ENCODE measurements at places on chromosomes 3 and 15.
A peak's percentile ranks its signal among the peaks of the same experiment; 100 is the strongest.

- no peak for DNase-seq
Measured at GRCh38 chr15:54605043-54605442, 591.7 kb downstream of the RSL24D1 start.

DNA sequence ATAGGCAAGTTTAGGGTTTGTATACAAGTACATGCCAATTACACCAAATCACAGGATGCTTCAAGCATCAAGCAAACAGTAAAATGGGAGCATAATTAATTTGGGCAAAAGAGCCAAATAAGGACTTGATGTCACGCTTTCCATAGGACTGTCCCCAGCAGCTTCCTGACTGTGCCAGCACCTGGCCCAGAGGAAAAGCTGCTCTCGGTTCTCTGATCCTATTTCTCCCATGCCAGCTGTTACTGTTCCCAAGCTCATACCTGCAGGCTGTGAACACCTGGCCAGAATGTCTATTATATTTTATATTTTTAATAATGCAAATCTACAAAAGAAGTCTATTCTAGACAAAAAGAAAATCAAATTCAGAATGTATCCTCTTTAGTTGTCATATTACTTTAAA lies 12.2 kb downstream of the ZXDC start:
- no peak for DNase-seq

GRCh38 chr3:50515565-50516439 lies 12.4 kb upstream of the CACNA2D2 start:
- no peak for DNase-seq

DNA sequence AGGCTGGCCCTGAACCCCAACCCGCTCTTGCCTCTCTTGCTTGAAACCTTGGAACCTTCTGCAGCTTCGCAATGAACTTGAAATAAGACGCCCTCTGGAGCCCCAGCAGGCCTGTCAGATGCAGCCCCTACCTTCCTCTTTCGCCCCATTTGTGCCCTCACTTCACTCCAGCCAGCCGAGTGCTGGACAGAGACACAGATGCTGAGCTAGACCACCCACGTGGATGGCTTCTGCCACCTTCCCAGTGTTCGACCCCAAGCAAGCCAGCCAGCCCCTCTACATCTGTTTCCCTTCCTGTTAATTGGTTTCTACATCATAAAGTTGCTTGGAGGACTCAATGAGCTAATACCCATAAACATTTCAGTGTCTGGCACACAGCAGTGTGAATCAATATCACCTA lies 23.8 kb upstream of the SNRPA1 start:
- DNase-seq, result no peak

DNA sequence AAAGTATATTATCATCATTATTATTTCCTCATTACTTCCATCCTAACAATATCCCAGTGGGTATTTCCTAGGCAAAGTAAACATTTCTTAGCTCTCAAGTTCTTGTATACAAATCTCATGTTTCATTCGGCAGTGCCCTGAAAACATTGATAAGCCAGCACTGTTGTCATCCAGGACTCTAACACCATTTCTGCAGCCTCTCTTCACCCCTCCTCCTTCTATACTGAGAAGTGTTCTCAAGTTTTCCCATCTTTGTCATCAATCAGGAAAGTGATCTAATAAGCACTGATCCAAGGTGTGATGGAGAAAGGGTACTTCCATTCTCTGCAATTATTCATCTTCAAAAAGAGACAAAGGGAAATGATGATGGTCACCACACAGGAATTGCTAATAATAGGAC lies 168.4 kb upstream of the CCDC54 start:
- no peak for DNase-seq

DNA sequence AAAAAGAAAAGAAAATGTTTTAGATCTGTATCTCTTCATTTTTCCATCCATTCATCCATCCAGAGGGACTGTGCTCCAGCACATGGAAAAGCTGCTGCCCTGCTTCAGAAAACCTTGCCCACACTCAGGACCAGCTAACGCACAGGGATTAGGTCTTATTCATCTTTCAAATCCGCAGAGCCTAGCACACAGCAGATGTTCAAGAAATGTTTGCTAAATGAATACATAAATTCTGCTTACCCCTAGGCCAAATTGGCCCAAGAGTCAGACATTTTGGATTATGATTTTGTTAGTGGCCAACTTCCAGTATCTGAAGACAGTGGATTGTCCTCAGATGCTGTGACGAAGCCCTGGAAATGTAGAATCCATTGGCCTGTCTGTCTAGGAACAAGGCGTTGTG lies 71.4 kb downstream of the GHSR start:
- no peak for DNase-seq

DNA sequence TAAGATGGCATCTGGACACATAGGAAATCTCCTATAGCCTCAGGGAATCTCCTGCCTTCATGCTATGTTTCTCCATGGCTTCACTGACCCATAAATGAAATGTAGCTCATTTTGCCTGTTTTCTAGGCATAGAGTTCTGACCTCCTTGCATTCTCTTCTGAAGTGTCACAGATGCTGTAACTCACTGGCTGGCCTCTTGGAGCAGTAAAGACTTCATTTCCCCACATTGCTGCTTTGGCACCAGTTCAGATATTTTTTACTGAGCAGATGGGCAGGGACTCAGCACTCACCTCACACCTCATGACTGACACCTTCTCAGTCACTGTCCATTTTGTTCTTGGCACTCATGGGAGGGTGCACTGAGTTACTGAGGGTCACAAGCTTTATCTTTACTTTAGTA lies 286.7 kb upstream of the TGFBR2 start:
- DNase-seq, result peak; percentile 34

- DNase-seq, result no peak
Measured at GRCh38 chr3:74268753-74269152, 345.7 kb downstream of the CNTN3 start.

- no peak for DNase-seq
Measured at GRCh38 chr3:190847436-190847835, 15.1 kb downstream of the GMNC start.

DNA sequence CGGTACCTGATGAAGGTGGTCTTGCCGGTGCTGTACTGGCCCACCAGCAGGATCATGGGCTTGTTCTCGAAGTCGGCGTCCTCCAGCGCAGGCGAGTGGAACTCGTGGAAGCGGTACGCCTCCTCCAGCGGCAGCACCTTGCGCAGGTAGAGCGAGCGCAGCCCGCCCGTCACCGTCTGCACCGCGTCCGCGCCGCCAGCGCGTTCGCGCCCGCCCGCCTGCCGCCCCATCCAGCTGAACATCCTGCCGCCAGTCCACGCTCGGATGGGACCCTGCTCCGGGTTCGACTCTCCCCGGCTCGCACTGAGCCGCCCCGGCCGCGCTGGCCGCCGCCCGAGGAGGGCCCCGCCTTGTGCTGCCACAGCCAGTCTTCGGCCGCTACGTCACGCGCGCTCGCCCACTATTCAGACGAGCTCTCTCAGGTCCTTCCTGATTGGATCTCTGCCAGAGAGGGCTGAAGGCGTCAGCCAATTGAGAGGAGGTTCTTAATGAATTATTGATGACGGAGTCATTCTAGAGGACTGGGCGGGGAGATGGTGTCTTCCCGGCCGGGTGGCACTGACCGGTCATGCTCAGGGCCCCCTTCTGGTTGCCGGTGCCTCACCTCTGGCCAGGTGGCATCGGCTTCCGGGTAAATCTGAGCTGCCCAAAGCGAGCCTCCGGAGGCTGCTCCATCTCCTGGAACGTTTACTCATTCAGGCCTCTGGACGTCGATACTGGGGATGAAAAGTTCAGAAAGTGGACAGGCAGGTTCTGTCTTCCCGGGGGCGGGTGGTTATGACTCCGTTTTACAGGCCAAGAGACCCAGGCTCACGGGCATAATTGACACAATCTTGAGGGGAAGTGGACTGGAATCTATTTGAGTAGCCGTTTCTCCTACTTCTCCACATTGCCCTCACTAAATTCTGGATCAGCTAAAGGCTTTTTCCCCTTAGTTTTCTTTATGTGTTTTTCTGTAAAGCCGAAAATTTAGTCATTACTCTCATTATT lies at the start of gene EHD4:
Gene EHD4 (minus strand): TSS at position 305 of the 990 bp plus-strand sequence. CDS start 63 bp downstream, at position 242.
- peak; percentile 93 for DNase-seq

DNA sequence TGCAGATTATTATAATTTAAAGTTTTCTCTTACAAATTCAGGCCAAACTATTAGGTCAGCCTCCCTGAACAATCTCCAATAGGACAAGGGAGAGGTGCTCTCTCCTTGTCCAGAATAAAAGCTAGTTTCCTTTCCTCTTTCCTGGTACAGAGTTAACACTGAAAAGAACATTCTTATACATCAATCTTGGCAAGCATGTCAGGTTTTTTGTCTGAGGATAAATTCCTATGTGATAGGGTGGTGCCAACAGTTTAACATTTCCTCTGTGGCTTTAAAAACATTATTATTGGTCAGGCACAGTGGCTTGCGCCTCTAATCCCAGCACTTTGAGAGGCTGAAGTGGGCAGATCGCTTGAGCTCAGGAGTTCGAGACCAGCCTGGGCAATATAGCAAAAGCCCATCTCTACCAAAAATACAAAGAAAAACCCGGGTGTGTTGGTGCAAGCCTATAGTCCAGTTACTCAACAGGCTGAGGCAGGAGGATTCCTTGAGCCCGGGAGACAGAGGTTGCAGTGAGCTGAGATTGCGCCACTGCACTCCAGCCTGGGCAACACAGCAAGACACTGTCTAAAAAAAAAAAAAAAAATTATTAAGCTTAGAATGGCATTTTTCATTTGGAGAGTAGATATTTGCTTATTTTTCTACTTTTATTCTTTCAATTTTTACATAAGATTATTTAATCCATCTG lies 13.7 kb upstream of the ULK4 start:
- no peak for DNase-seq

GRCh38 chr3:22089284-22089683 lies 338.3 kb upstream of the ZNF385D start:
- DNase-seq, result no peak

DNA sequence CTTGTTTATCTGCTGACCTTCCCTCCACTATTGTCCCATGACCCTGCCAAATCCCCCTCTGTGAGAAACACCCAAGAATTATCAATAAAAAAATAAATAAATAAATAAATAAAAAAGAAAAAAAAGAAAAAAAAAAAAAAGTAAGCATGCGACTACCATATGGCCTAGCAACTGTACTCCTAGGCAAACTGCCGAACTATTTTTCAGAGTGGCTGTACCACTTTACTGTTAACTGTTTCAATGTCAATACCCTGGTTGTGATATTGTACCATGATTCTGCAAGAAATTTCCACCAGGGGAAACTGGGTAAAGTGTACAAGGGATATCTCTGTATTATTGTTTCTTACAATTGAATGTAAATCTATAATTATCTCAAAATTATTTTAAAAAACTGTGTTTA lies 41.3 kb upstream of the MAP4 start:
- no peak for DNase-seq

GRCh38 chr3:34263101-34263621 lies 464.7 kb downstream of the PDCD6IP start:
- DNase-seq, result no peak

DNA sequence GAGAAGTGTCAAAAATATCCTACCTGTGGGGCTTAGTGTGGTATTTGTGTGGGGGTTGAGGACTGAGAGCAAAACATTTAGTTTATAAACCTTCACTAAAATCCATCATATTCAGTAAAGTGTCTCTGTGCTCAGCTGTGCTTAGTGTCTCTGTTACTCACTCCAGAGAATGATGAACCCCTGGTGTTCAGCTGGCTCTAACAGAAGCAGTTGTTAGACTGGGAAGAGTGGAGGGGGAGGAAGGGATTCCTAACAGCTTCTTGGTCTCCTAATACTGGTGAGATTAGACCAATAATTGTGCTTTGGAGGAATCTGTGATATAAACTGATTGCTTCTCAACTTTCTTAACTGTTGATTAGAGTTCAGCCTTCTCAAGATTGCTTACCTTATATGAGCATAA lies 1123.5 kb downstream of the ROBO2 start:
- DNase-seq, result no peak

- no peak for DNase-seq
Measured at GRCh38 chr15:75182187-75183131, 19.2 kb upstream of the C15orf39 start.

GRCh38 chr15:63395730-63396151 lies 14.1 kb upstream of the CA12 start:
- DNase-seq, result no peak

- DNase-seq, result no peak
Measured at GRCh38 chr3:153783741-153784480, 337.3 kb upstream of the ARHGEF26 start.

DNA sequence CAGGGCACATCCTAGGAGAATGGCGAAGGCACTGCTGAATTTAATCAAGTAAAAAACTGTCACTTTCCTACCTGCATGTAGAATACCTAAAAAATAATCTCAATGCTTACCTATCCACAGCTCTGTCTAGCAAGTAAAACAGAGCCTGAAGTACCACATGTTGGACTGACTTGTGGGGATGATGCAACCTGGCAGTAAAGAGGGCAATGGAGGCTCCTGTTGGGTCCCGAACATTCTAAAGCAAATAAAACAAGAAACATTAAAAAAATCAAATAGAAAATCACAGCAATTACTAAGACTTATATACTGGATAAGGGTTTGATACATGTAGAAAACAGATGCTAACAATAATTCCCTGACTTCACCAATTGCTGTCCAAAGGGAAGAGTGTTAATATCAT lies 56.1 kb downstream of the PTPN9 start:
- DNase-seq, result no peak

DNA sequence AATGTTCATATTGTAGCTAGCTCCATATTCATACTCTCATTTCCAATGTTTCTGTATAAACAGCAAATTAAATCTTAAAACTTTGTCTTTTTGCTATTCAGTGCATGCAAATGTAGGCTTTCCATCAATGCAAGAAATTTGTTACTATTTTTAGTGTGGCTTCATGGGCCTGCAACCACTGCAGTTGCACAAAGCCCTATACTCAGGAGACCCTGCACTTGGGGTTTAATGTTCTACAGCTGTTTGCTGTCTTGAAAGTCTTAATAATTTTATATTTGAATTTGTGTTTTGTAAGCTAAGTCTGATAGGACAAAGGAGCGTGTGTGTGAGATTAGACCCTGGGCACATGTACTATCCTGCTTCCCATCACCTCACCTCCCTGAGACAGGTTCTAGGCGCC lies 9.6 kb downstream of the PYDC2 start:
- DNase-seq, result no peak

DNA sequence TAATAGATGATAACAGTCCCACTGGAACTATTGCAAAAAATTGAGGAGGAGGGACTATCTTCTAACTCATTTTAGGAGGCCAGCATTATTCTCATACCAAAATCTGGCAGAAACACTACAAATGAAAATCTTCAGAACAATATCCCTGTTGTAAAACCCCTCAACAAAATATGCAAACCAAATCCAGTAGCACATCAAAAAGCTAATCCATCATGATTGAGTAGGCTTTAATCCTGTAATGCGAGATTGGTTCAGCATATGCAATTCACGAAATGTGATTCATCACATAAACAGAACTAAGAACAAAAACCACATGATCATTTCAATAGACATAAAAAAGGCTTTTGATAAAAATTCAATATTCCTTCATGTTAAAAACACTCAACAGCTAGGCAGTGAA lies 23.9 kb upstream of the PLSCR2 start:
- no peak for DNase-seq
